Stimulated activated CD8-positive, alpha-beta memory T cell treated with anti-CD3 and anti-CD28 coated beads, Interleukin-7, amount 100 ng/mL, for 1 hour (primary cell): ENCODE measurements at places on chromosomes 7 and 10.

GRCh38 chr7:44762726-44763522 lies 14.3 kb downstream of the ZMIZ2 start:
- DNase-seq: no peak

- no peak for DNase-seq
Measured at GRCh38 chr10:52563360-52563759, 209.2 kb downstream of the MBL2 start.

GRCh38 chr10:31694929-31695837 lies 233.4 kb downstream of the ARHGAP12 start:
- DNase-seq: no peak

- DNase-seq: no peak
Measured at GRCh38 chr10:3873728-3874461, 88.9 kb upstream of the KLF6 start.

DNA sequence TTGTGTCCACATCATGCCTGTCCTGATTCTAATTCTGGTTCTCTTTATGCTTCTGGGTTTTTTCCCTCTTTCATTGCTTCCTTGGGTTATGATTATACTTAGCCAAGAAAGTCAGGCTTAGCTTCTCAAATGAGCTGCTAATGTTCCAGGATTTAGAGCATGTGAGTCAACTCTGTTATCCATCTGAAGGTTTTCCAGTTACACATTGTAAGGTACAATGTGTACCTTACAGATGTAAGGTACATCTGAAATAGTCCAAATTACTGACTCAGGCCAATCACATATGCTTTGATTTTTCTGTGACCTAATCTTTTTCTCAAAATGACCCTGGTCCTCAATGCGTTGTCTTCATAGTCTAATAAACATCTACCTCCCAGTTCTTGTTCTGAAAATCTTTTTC lies 13.3 kb upstream of the MIOS start:
- DNase-seq: no peak

DNA sequence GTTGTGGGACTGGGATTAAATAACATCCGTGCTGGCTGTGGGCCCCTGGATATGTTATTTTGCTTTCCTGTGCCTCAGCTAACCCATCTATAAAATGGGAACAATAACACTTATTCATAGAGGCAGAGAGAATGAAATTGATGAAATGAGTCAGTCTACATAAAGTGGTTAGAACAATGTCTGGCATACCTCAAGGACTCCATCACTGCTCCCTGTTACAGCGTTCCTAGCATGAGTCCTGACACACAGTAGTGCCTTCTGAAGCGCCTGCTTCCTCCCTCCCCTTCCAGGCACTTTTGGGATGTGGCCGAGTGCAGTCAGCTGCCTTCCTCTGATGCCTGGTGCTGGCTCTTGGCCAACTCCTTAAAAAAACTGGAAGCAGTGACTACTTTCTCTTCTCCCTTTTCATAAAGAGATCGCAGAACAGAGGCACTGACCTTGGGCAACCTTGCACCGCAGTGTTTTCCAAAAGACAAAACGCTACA lies 108.4 kb upstream of the ZMIZ1 start:
- no peak for DNase-seq

GRCh38 chr7:30447466-30447865 lies 31.1 kb downstream of the NOD1 start:
- DNase-seq: no peak

- DNase-seq: no peak
Measured at GRCh38 chr7:103418241-103418640, 27.8 kb downstream of the SLC26A5 start.

- no peak for DNase-seq
Measured at GRCh38 chr7:70833726-70834125, 298.2 kb upstream of the GALNT17 start.

DNA sequence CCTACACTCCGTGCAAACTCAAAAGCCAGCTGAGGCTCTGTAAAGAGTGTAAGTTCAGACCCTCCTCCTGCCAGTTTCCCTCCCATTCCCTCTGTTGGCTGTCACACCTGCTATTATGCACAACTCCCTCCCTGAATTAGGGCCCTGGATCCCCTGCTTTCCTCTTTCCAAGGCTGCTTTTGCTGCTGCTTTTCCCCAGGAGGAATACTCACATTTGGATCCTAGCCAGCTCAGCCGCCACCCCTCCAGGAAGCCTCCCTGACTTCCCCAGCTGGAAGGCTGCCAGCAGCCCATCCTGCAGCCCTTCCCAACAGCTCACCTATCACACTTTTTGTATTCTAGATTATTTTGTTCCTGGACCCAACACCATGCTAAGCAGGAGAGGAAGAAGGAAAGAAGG lies 40.9 kb upstream of the WDR11 start:
- no peak for DNase-seq

- DNase-seq: no peak
Measured at GRCh38 chr10:74912682-74913081, 86.3 kb downstream of the KAT6B start.

DNA sequence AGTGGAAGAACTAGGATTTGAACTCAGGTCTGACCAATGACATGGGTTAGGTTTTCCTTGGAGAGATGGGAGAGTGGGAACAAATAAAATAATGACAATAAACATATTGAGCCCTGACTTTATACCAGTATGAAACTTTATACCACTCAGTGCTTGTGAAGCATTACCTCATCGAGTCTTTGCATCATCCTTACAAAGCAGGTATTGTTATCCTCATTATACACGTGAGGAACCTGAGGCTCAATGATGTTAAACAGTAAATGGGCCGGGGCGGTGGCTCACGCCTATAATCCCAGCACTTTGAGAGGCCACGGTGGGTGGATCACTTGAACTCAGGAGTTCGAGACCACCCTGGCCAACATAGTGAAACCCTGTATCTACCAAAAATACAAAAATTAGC lies 47.7 kb downstream of the HHEX start:
- DNase-seq: no peak

GRCh38 chr10:29809383-29809782 lies 174.6 kb upstream of the SVIL start:
- no peak for DNase-seq

DNA sequence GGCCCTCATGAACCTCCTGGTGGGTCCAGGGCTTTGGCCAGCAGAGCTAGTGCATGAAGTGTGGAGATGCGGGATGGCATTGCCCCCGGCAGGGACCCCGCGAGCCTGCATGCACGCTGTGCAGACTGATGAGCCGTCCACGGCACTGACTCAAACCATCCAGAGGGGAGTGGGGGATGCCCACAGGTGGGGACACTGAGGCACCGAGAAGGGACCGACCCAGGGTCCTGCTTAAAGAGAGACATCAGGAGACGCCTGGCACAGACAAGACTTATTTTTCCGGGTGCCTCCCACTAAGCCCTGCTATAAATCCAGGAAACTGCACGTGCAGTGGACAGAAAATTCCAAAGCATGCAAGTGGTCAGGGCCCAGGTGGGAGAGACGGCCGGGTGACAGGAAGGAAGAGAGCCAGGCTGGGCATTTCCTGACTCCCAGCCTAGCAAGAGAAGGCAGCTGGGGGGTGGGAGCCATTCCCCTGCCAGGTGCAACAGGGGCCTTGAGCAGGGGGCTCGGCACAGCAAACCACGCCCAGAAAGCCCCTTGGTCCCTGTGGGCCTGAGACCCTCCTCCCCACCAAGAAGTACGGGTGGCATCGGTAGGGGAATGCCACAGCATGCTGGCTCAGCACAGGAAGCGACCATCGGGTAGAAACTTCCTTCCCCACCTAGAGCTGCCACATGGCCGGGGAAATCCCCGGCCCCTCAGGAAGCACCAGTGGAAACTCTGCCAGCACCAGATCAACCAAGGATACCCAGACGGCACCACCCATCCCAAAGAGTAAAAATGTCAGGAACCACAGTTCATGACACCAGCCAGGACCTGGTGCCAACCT lies 91.5 kb downstream of the FOXL3 start:
- no peak for DNase-seq

GRCh38 chr7:102412548-102412947 lies 16.4 kb downstream of the PRKRIP1 start:
- DNase-seq: no peak

DNA sequence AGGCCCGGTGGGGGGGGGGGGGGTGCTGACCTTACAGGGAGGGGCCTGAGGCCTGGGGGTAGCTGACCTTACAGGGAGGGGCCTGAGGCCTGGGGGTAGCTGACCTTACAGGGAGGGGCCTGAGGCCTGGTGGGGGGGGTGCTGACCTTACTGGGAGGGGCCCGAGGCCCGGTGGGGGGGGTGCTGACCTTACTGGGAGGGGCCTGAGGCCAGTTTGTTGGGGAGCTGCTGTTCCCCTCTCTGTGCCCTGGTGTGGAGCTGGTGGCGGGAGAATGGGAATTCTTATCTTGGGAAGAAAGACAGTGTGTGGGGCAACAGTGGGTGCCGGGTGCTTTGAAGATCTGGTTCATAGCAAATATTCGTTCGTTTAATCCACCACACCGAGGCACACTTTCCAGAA lies 46.6 kb upstream of the CFAP46 start:
- no peak for DNase-seq

- DNase-seq: no peak
Measured at GRCh38 chr10:25451401-25451800, 276.6 kb downstream of the GPR158 start.

- no peak for DNase-seq
Measured at GRCh38 chr7:18547509-18548187, 52.1 kb downstream of the HDAC9 start.

DNA sequence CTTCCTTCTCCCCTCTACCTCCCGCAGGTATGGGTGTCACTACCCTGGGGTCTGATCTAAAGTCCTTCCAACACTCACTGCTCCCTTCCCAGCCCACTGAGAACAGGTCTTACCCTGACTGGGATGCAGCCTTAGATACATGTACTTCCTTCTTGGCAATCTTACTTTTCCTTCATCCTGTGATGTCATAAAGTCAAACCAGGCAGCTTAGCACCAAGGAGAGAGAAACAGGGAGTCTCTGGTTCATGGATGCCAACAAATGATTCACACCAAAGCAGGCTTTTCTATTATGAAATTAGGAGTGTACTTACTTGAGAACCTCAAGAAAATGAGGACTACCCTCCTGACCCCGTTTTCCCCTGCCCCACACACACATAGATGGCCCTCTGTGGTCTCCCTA lies 111.0 kb upstream of the KMT2E start:
- DNase-seq: no peak

GRCh38 chr7:92206672-92207071 lies 27.7 kb upstream of the LRRD1 start:
- no peak for DNase-seq

- DNase-seq: no peak
Measured at GRCh38 chr10:113961182-113962031, 82.3 kb upstream of the ADRB1 start.

GRCh38 chr10:6537770-6538169 lies 42.3 kb downstream of the PRKCQ start:
- no peak for DNase-seq

DNA sequence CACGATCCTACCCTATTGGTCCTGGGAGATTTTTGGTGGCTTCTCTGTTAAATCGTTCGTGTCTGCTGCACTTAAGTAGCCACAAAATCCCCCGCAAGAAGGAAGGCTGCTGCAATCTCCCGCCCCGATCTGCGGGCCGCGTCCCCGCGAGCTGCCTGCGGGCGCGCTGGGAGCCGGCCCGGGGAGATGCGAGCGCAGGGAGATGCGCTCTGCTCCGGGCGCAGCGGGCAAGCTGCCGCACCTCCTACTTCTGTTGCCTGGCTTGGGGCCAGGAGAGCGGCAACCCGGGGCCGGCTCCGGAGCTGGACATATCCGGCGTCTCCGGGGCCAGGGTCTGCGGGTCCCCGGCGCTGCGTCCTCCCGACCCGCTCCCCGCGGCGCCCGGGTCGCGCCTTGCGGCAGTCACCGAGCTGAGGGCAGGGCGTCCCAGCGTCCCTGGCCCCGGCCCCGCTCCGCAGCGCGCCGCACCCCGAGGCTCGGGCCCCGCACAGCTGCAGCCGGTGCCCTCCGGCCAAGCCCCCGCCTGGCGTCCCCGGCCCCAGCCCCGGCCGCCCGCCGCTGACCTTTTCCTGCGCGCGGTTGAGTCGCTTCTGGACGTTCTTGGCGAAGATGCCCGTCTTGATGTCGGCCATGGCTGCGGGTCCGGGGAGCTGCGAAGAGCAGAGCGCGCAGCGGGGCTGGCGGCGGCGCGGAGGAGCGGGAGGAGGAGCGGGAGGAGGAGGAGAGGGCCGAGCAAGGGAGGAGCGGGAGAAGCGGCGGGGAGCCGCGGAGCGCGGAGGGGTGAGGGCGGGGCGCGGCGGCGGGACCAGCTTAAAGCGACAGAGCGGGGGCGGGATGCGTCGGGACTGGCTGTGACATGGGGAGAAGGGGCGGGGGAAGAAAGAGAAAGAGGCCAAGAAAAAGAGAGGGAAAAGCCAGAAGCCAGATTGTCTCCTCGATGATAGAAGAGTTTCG lies at the start of gene AMPH:
TSS of gene AMPH (minus strand) at position 654 of the 954 bp plus-strand sequence. CDS start at position 632, 22 bp downstream.
- DNase-seq: no peak

GRCh38 chr10:61784354-61785133 lies 117.0 kb upstream of the ARID5B start:
- no peak for DNase-seq

GRCh38 chr10:69232736-69233480 lies 12.8 kb downstream of the HKDC1 start:
- DNase-seq: no peak

- no peak for DNase-seq
Measured at GRCh38 chr7:80984619-80985018, 65.8 kb upstream of the SEMA3C start.

DNA sequence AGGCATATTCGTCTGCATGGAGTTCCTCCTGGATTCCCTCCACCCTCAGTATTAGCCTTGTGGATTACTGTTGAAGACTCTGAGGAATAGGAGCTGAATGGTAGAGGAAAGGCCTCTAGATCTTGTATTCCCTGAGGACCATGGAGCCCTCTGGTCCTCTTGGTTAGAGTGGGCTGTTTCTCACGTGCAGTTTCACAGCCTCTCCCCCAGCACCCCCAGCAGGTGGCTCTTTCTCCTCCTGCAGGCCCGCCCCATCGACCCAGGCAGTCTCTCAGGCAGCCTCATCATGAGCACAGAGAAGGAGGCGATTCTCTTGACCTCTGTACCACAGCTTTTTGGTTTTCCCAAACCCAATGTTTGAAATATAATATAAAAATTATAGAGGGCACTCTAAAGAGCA lies 102.0 kb downstream of the WNT2 start:
- no peak for DNase-seq

DNA sequence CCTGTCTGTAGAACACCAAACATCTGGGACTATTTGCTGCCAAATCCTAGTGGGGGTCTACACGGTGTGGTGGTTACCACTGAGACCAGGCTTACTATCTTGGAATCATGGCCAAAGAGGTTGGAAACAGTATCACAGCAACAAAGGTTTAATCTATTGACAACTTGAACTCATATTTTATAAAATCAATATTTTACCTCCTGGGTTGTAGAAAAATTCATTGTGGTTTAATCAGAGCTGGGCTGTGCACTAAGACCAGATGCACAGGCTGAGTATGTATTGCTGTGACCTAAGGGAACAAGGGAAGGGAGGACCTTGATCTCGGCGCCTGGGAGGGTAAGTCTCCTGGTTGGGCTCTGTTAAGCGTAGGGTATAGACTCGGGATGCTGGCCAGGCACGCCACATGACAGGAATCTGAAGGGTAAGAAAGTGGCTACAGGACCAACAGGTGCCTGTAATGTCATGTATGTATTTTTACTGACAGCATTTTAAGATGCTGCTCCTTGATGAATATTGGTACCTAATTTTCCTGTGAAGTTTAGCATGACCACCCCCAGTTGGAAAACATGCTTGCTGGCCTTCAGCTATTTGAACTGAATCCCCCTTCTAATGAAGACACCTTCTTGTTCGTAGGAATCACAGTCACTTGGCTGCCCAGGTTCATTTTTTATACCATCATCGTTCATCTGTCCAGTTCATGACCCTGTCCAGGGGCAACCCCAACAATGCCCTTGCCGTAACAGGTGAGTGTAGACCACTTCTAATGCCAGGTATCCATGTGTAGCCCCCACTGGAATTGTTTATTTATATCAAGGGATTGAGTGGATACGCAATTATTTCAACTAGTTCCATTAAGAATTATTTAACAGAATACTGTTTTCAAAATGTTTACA lies 79.5 kb downstream of the EZH2 start:
- no peak for DNase-seq
